ENCODE measurements at places on chromosomes 5 and 9. TPM values are rescaled to one million over a fixed set of nuclear protein-coding genes. Genes with fewer than 3 reads are reported as not detected.

GRCh38 chr9:124009531-124010217 is 1.9 kb upstream of the LHX2 start:
- no peak for DNase-seq

DNA sequence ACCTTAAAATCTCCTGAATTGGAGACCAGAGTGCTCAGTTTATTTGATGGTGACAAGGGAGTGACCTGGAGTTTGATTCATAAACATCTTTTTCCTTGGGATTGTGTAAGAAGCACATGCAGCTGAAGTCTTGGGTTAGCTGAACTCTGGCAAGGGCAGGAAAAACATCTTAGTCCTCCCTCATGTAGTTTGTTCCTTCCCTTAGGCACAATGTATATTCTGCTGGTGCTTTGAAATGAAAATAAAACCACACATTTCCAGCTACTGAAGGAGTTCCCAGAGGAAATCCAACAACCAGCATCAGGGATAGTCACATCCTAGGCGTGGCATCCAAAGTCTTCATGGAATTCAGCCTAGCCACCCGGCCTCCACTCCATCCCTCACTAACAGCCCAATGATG is 95.2 kb upstream of the PAPPA start:
- no peak for DNase-seq

DNA sequence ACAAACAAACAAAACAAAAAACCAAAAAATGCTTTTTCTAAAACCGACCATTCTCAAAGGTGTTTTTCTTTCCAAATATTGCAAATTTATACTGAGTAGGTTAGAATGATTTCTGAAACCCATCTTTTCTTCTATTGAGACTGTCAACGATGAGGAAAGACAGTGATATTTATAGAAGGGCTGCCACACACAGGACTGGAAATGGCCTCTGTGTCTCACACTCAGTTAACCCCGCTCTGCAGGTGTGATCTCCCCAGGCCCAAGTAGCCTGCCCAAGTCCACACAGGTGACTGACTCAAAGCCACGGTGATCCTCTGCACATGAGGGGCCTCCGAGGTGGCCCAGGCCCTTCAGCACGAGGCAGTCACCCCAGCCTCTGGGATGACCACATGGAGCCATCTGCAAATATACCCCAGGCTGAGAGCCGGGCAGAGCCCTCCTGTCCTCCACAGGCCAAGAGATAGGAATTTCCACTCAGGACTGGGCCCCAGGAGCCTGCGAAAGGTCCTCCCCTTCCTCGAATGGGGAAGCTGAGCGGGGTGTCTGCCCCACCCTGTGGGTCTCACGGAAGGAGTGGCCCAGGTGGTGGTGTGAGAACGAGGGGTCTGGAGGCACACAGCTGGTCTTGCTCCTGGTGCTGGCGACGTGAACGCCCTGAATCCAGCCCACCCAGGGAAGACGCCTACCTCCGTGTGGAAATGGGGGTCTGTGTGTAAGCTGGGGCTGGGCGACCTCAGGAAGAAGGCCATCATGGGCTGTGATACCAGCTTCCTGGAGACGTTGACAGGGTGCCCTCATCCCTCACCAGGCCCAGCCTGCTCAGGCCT is 53.0 kb upstream of the PHYKPL start:
- DNase-seq: no peak

GRCh38 chr9:87535817-87536539 is 38.3 kb downstream of the DAPK1 start:
- DNase-seq: no peak

DNA sequence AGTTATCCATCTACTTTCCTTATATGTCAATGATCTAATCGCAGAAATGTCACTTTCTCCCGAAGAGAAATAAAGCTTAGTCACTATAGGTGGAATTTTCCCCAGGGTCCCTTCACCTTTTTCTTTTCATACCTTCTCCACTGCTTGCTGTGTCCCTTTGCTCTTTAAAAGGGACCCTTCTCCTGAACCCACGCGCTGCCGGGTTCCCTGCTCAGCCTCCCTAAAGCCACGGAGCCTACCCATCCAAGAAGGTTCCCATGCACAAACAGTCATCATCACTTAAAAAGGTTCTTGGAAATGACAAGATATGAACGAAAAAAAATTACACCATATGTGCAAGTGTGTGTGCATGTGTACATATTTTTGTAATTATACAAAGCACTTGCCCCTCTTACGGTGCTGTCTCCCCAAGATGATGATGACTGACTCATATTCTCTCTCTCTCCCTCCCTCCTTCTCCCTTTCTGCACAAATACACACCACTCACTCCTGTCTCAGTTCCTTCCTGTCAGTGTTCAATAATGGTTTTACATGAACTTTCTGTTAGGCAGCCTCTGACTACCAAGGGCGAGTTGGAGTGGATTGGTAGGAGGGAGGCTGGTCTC is 1.5 kb upstream of the PTPRD start:
- no peak for DNase-seq

SLC6A7 gene
- not detected for total RNA-seq

- DNase-seq: peak; percentile 64
These were observed 269.8 kb downstream of the SYK start for GRCh38 chr9:91071184-91071990.

LECT2 gene
- not detected for total RNA-seq

- DNase-seq: no peak
These were observed 53.8 kb downstream of the MFAP3 start for GRCh38 chr5:154092356-154093141.

GRCh38 chr5:172175263-172175719 is 12.7 kb downstream of the STK10 start:
- no peak for DNase-seq

- no peak for DNase-seq
These were observed 133.0 kb downstream of the EBF1 start for GRCh38 chr5:158966716-158967115.

DNA sequence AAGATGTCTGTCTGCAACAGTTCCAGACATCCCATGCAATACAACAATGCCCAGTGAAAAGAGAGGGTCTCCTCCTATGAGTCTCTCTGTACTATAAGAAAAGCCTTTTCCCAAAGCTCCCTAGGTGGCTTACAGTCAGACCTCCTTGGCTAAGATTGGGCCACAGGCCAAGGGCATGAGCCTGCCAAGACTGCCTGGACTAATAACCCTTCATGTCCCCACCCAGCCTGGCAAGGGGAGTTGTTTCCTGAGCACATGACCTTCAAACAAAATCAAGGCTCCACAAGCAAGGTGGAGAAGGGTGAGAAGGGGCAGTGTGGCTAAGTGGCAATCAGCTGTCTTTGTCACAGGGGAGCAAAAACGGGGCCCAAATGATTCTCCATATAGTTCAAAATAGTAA is 75.6 kb upstream of the ZSWIM6 start:
- no peak for DNase-seq

GRCh38 chr9:134929193-134930158 is 11.8 kb upstream of the FCN1 start:
- no peak for DNase-seq

DNA sequence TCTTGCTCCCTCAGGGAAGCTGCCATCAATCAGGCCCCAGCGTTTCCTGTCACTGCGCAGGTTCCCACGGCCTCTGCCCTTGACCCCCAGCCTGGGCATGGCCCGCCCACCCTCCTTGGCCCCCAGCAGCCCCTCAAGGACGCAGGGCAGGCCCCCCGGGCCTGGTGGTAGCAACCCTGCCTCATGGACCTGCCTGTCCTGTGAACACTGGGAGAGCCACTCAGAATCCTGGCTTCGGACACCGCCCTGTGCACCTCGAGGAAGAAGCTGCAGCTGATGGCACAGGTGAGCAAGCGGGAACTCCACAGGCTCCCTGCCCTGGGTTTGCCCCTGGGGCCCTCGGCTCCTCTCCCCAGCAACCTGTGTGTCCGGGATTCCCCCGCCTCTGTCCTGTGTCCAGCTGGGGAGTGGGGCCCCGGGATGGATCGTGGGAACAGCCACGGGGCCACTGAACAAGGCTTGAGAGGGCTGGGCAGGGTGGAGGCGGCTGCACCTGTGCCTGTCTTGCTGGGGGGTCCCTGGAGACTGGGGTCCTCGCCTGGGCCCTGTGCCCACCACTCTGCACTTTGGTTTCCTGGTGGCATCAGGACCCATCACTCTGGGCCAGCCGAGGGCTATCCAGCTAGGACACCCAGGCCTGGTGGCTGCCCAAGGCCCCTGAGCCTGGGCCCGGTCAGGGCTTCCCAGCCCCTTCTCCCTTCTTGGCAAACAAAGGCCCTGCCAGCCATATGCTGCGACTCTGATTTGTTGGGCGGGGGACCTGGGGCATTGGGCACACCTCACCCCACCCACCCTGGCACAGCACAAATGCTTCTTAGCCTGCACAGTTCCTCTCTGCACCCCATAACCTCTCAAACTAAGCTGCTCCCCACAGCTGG is 33.5 kb upstream of the EGFL7 start:
- DNase-seq: no peak

GRCh38 chr9:127794001-127794791 is 8.4 kb downstream of the CDK9 start:
- no peak for DNase-seq

DNA sequence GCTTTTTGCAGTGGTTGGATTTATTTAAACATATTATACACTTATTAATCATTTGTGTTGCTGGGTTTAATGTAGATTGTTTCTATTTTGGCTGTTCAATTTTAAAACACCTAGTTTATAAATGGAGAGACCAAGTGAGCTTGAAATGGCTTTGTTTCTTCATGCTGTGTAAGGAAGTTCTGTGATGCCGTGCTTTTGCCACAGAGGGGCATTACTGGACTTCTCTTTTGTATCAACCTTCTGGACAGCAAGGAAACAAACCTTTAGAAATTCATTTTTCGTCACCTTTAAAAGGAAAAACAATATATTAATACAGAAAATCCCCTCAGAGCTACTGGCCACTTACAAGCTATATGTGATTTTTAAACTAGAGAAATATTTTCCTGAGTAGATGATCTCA is 81.9 kb downstream of the DMRTA1 start:
- no peak for DNase-seq

- peak; percentile 23 for DNase-seq
These were observed 276.2 kb upstream of the POU5F2 start for GRCh38 chr5:94017579-94017978.

OR2S2 gene
- total RNA-seq: not detected

C9orf50 gene
- not detected for total RNA-seq

GRCh38 chr9:35104586-35104985 is 1.7 kb upstream of the STOML2 start:
- DNase-seq: no peak

DNA sequence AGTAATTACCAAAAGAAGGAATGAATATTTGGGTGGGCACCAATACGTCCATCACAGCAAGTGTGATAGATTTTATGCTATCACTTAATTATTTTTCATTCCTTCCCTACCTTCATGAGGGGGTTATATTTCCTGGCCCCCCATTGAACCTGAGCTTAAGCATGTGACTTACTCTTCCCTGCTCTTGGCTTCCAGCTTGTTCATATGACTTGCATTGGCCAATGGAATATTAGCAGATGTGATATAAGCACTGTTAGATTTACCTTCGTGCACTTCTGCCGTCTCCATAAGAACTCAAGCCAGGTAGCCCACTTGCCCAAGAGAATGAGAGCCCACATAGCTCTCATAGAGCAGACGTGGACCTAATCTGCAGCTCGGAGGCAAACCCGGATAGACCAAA is 99.1 kb upstream of the SMARCA2 start:
- DNase-seq: no peak

OLFML2A gene
- total RNA-seq: 3.1 TPM

DNA sequence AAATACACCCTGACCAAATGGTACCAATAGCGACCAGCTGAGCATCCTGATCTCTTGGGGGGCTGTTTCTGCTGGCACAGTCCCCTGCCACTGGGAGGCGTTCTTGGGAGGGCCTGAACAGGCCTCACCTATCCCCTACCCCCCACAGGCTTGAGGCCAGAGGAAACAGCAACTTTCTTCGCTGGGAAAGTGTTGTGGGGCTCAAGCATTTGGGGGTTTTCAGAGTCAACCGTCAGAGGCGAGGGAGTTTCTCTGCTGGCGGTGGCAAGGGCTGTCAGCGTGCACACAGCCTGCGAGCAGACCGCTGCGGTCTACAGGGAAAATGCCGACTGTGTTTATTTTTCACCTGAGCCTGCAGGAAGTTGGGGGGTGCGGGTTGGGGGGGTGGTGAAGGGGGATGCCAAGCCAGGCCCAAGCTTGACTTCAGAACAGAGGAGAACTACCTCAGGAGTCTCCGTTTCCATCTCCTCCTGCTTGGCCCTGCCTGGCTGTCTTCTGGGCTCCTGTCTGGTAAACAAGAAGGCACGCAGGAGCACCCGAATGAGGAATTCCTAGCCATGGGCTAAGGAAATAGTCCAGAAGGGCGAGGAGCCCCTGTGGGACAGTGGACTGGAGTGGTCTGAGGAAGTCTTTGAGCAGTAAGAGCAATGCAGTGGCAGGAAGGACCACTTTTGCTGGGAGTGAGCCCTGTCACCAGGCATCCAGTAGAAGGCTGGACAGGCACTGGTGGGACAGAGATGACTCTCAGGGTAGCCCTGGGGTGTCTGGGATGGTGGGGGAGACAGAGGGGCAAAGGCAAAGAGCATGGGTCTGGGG is 18.1 kb downstream of the TCF7 start:
- no peak for DNase-seq

GRCh38 chr5:59436364-59437148 is 457.0 kb downstream of the PDE4D start:
- no peak for DNase-seq

DNA sequence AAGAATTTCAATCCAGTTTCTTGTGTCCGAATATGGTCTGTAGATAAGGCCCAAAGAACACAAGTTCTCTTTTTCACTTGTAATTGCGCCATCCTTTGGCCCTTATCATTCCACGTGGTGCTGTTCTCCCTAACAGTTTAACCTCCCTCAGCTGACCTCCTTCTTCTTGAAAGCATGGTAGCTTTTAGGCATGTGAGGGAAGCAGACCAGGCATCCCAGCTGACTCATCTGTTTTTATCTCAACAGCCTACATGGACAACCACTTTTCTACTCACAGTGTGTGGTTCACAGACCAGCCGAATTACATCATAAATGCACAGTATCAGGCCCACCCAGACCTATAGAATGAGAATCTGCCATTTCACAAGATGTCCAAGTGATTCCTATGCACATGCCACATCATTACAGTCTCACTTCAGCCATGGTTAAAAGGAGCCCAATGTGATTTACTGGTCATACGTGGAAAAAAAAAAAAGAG is 26.9 kb upstream of the PLIN2 start:
- DNase-seq: peak; percentile 15

DNA sequence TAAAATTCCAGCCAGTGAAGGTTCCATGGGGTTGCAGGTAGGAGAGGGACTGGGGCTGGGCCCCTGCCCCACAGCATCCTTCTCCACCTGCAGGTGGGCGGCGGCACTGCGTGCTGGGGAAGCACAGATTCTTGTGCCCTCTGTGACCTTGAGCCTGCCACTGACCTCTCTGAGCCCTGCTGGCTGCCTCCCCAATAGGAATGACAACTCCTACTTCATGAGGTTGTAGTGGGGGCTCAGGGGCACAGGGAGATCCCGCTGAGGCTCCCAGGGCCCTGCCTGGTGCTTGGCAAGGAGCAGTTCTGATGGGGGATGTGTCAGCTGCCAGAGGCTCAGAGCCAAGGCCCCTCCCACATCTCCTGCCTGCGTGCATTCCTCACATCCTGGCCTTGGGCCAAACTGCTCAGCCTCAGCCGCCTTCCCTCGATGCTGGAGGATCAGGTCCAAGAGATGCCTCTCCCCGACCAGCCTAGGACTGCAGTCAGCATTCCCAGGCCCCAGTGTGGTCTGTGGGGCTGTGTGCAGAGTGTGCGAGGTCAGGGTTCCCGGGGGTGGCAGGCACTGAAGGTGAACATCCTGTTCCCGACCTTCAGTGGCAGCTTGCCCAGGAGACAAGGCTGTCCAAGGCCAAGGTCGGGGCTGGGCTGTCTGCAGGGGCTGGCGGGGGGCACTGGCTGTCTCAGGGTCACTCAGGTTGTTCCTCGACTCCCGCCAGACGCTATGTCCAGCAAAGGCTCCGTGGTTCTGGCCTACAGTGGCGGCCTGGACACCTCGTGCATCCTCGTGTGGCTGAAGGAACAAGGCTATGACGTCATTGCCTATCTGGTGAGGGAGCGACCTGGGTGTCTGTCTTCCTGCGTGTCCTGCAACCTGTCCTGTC is 7.0 kb downstream of the ASS1 start:
- DNase-seq: peak; percentile 85

Data from foreskin keratinocyte (primary cell).